ENCODE measurements at places on chromosomes 2 and 18.

GRCh38 chr2:57720728-57721627 is 325.6 kb upstream of the VRK2 start:
- DNase-seq, result no peak

DNA sequence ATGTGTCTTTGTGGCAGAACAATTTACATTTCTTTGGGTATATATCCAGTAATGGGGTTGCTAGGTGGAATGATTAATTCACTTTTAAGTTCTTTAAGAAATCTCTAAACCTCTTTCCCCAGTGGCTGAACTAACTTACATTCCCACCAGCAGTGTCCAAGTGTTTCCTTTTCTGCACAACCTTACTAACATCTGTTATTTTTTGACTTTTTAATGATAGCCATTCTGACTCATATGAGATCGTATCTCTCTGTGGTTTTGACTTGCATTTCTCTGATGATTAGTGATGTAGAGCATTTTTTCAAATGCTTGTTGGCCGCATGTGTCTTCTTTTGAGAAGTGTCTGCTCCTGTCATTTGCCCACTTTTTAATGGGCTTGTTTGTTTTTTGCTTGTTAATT is 43.1 kb upstream of the PTH2R start:
- DNase-seq, result no peak

DNA sequence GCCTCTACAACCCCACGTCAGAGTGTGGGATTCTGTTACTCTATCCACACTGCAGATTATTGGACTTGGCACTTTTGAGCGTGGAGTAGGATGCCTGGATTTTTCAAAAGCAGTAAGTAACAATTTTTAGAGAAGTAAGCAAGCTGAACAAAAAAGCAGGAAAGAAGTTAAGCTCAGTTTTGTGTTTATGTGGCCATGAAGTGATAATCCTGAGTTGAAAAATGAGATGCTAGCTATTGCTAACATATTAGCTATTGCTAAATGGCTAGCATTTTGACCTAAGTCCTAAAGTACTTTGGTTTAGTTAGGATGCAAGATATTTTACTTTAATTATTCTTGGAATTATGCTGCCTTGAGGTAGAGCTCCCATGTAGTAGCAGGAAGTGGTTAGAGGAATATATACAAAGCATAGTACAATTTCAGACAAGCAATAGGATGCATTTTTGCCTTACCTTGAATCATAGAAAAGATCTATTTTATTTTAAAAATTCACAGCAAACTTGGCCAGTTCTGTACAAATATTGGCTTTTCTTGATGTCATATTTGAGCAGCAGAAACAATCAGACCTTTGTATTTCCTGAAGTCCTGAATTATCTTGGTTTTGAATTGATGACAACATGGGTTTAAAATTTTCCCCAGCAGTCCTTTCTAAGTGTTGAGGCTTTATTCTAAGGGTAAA is 74.6 kb downstream of the COX7A2L start:
- DNase-seq, result no peak

DNA sequence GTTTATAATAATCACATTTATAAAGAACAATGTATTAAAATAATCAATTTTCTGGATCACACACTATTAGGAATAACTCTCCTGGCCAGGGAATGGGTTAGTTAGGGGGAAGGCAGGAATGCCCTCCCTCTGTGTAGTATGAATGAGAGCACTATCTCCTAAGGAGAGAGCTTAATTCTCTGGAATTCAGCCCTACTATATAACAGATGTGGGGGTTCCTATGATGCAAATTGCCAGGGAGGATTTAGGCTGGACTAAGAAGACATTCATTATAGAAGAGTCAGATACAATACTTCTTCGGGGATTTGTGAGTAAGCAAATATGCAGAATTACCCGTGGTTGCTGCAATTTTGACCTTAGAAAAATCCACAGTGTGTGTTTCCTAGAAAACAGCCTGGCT is 250.1 kb upstream of the VRK2 start:
- no peak for DNase-seq

GRCh38 chr2:200479692-200480265 is 30.1 kb downstream of the KCTD18 start:
- DNase-seq, result no peak

- DNase-seq, result no peak
Observed at GRCh38 chr2:189276277-189276676, 96.7 kb upstream of the COL5A2 start.

GRCh38 chr2:62554440-62554839 is 48.4 kb upstream of the TMEM17 start:
- DNase-seq, result no peak

DNA sequence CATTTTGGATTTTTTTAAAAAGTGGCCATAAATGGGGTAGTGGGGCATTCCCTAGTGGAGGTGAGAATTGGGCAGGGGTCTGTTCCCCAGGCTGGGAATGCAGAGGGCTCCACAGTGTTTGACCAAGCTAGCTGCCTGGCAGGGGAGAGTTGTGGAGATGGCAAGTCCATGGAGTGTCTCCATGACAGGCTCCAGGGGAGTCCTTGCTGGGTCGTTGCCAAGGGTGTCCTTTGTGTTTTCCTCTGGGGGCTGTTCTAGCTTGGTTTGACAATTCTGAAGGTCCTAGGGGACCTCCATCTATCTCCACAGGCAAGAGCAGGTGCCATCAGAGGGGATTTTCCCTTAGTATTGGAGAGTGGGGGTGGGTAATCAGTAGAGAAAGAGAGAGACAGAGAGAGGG is 265.3 kb downstream of the DYSF start:
- DNase-seq, result no peak
